ENCODE measurements at places on chromosomes 6 and 20.

- DNase-seq = no peak
These were observed 27.8 kb upstream of the TCFL5 start for GRCh38 chr20:62889411-62889810.

- no peak for DNase-seq
These were observed 25.9 kb downstream of the GLP1R start for GRCh38 chr6:39074486-39074885.

GRCh38 chr6:35469751-35470662 lies 1.8 kb downstream of the RPL10A start:
- DNase-seq = no peak

GRCh38 chr6:127202676-127203075 lies 64.0 kb upstream of the RNF146 start:
- DNase-seq = no peak

GRCh38 chr6:35330541-35331119 lies 11.7 kb upstream of the PPARD start:
- no peak for DNase-seq

DNA sequence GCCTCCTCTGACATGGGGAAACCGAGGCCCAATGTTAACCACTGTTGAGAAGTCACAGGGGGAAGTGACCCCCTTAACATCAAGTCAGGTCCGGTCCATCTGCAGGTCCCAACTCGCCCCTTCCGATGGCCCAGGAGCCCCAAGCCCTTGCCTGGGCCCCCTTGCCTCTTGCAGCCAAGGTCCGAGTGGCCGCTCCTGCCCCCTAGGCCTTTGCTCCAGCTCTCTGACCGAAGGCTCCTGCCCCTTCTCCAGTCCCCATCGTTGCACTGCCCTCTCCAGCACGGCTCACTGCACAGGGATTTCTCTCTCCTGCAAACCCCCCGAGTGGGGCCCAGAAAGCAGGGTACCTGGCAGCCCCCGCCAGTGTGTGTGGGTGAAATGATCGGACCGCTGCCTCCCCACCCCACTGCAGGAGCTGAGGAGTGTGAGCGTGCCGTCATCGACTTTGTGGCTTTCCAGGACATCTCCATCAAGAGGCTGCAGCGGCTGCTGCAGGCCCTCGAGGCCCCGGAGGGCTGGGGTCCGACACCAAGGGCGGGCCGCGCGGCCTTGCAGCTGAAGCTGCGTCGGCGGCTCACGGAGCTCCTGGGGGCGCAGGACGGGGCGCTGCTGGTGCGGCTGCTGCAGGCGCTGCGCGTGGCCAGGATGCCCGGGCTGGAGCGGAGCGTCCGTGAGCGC lies 1.6 kb downstream of the TNFRSF6B start:
- DNase-seq = no peak

- no peak for DNase-seq
These were observed 19.1 kb upstream of the TMEM217 start for GRCh38 chr6:37277001-37277409.

- DNase-seq = no peak
These were observed 496 bp upstream of the BEND3 start for GRCh38 chr6:107115695-107116327.

DNA sequence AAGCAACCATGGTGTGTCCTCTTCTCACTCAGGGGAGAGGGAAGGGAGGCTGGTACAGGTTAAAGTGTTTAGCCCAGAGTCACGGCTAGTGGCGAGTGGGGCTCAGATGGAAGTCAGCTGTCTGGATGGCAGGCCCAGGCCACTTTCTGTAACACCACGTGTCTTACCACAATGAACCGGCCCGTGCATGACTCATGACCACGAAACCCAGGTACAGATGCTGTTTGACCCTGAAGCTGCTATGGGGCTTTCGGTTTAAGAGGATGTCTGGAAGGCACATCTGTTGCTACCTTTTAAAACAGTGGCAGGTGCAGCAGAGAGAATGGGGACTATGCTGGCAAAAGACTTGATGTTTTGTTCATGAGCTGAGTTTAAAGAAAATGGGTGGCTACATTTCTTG lies 36.5 kb upstream of the MPC1 start:
- no peak for DNase-seq

All from effector CD8-positive, alpha-beta T cell (primary cell).